Spleen (tissue), 13 donors: ENCODE measurements at places on chromosomes 4 and X. TPM values are rescaled to one million over a fixed set of nuclear protein-coding genes. Genes with fewer than 3 reads are reported as not detected.
A peak's percentile ranks its signal among the peaks of the same experiment; 100 is the strongest.

DNA sequence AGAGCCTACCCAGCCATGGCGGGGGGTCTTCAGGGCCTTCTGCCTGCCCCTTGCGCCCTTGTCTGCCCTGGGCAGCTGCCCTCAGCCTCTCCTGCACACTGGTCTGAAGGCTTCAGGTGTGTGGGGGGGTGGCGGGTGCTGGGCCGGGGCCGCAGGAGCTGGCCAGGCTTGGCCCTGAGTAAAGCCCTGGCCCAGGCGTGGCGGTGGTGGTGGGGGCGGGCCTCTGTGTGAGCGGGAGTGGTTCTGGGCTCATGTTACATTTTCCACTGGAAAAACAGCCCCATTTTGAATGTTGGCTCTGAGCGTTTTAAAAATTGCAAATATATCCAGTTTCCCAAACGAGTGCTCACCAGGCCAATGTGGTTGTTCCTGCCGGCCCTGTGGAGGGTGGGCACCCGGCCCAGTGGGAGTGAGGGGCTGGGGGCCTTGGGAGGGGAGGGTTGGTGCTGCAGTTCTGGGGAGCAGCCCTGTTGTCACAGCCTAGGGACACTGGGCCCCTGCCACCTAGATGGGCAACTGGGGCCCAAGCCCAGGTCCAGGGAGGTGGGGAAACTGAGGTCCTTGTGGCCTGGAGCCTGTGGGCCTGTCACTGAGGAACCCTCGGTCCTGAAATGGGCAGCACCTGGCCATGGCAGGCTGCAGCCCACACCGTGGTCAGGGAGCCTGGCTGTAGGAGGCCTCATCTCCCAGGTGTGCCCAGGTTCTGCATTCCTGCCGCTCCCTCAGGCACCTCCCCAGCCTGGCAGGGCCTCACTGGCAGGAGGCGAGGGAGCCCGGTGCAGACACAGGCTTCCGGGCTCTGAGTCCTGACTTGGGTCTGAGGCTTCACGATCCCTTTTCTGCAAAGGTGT, 28.3 kb downstream of the FGFRL1 start:
- H3K4me1 ChIP-seq: no peaks in the 10 kb centered on the region
- peaks cover 38% of the 10 kb centered on the region for H3K27me3 ChIP-seq
- H3K4me3 ChIP-seq: no peak overlapping the region
- no peak for DNase-seq
- H3K27ac ChIP-seq: no peak overlapping the region

GRCh38 chr4:172514011-172514410, 654.6 kb upstream of the GALNT7 start:
- no peak overlapping the region for H3K27ac ChIP-seq
- DNase-seq: no peak

AFAP1 gene
- polyA plus RNA-seq: 1.6 TPM

CDS1 gene
- 0.15 TPM for polyA plus RNA-seq

PCDH18 gene
- 0.82 TPM for polyA plus RNA-seq

GRCh38 chr4:170110285-170110672, 20.5 kb upstream of the AADAT start:
- H3K4me3 ChIP-seq: no peak overlapping the region
- DNase-seq: no peak
- no peaks in the 10 kb centered on the region for H3K36me3 ChIP-seq

- no peak overlapping the region for H3K4me3 ChIP-seq
- no peaks in the 10 kb centered on the region for H3K4me1 ChIP-seq
- H3K36me3 ChIP-seq: no peaks in the 10 kb centered on the region
- H3K27ac ChIP-seq: no peak overlapping the region
- no peak for DNase-seq
Observed at GRCh38 chrX:23435108-23435507, 100.5 kb downstream of the PTCHD1 start.

DNA sequence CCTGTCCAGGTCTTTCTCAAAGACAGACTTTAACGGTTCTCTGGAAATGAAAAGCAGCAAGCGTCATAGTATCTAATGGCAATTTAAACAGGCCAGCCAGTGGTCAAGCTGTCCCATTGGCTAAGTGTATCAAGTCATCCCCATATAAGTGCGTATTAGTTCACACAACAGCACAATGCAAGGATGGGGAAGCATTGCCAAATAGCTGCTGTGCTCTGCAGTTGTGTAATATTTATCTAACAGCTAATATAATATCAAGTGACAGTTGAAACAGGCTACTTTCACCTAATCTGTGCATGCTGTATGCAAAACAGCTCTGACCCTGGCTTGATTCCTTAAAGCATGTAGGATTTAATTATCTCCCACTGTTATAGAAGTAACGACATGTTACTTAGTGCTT, 134.8 kb upstream of the PPARGC1A start:
- DNase-seq: no peak
- H3K27me3 ChIP-seq: no peaks in the 10 kb centered on the region
- no peaks in the 10 kb centered on the region for H3K36me3 ChIP-seq
- H3K27ac ChIP-seq: no peak overlapping the region

GRCh38 chr4:102477657-102478056, 23.5 kb upstream of the NFKB1 start:
- H3K27ac ChIP-seq: no peak overlapping the region
- H3K27me3 ChIP-seq: no peaks in the 10 kb centered on the region
- H3K4me1 ChIP-seq: no peaks in the 10 kb centered on the region
- H3K36me3 ChIP-seq: no peaks in the 10 kb centered on the region
- H3K4me3 ChIP-seq: no peak overlapping the region

- DNase-seq: no peak
- H3K27ac ChIP-seq: no peak within 1 kb of the TSS
- peak within 1 kb of the TSS; percentile 72 for H3K4me3 ChIP-seq
Observed at GRCh38 chr4:4386736-4387392, at the start of gene NSG1. Gene NSG1, plus strand, starts transcription at chr4:4387102. Its CDS starts 528 bp downstream, at chr4:4387630.

- DNase-seq: no peak
- H3K4me3 ChIP-seq: no peak overlapping the region
- peaks cover 14% of the 10 kb centered on the region for H3K4me1 ChIP-seq
- peaks cover 85% of the 10 kb centered on the region for H3K36me3 ChIP-seq
Observed at GRCh38 chr4:57020467-57021101, 41.9 kb downstream of the POLR2B start.

DCAF8L2 gene
- not detected for polyA plus RNA-seq

DNA sequence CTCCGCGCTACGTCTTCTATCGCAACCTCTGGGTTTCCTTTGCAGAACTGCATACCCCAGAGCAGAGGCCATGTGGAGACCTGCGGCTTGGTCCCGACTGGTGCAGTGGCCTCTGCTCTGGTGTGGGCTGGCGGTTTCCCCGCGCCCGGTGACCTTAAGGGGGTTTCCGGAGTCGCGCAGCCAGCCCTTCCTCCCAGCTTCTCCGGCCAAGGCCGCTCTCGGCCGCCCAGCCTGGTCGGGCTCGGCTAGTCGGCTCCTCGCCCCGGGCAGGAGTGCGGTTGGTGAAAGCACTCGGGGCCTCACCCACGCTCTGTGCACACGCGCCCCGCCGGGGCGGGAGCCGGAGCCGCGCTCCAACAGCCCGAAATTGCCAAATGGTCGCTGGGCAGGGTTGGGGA, 84.9 kb downstream of the BCOR start:
- peak overlapping the region; percentile 80 for H3K27ac ChIP-seq
- peak; percentile 88 for DNase-seq
- peaks cover 47% of the 10 kb centered on the region for H3K27me3 ChIP-seq
- no peaks in the 10 kb centered on the region for H3K36me3 ChIP-seq
- no peaks in the 10 kb centered on the region for H3K4me1 ChIP-seq

- H3K4me3 ChIP-seq: no peak overlapping the region
- DNase-seq: peak; percentile 41
- H3K27ac ChIP-seq: no peak overlapping the region
- peaks cover 17% of the 10 kb centered on the region for H3K36me3 ChIP-seq
Observed at GRCh38 chr4:8245884-8246833, 23.4 kb upstream of the HTRA3 start.

DNA sequence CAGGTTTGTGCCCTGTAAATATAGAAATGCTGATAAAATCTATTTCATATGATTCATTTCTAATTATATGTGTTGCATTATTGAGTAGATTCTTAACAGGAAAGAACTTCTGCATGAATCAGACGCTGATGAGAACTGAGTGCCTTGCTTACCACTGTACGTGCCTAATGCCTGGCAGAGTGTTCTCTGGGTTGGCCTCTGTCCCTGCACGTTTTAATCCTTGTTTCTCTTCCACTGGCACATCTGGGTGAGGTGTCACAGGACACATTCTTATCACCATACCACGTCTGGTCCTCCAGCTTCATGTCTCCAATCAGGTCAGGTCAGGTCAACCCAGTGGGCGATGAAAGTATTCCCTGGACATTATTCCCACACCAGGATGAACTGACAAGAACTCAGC, 53.6 kb downstream of the KLF3 start:
- H3K4me3 ChIP-seq: no peak overlapping the region
- no peak overlapping the region for H3K27ac ChIP-seq
- no peaks in the 10 kb centered on the region for H3K4me1 ChIP-seq
- H3K27me3 ChIP-seq: no peaks in the 10 kb centered on the region

DNA sequence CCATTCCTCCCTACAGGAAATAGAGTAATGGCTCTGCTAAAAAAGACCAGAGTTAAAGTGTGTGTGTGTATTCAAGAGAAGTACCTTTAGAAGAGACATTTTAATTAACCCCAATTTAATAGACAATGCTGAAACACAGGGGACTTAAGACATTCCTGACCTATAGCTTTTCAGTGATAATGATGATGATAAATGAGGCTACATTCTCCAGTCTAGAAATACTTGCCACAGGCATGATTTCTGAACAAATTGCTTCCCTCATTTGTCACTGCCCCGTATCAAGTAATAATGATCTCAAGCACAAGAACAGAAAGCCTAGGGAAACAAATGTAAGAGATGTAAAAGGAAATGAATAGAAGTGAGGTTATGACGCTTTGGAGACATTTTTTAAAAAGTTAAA, 117.1 kb downstream of the UNC5C start:
- H3K4me3 ChIP-seq: no peak overlapping the region
- H3K36me3 ChIP-seq: no peaks in the 10 kb centered on the region
- no peak overlapping the region for H3K27ac ChIP-seq
- no peak for DNase-seq

DNA sequence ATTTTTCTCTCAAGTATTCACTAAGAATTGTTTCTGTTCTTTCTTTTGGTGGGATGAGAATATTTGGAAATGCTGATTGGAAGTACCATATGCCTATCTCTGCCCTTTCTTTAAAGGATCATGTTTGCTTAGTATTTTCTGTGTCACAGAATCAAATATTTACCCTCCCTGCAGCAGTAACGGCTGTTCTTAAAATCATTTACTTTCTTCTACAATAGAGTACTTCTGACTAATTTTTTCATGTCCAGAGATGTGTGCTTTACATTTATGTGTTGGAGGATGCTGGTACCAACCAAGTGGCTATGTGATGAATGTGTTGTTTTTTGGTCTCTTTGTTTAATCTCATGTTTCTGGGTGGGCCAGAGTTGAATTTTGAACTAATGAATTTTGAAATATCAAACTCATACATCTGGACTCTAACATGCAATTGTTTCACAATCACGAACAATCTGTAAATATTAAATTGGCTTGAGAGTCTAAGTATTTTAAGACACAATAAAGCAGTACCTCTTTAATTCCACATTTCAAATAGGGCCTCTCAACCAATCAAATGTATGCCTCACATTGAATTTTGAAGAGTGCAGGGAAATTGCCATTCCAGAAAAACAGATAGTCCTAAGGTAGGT, 59.4 kb upstream of the ARSJ start:
- H3K4me1 ChIP-seq: no peaks in the 10 kb centered on the region
- no peak overlapping the region for H3K27ac ChIP-seq
- no peak for DNase-seq
- H3K4me3 ChIP-seq: no peak overlapping the region

DNA sequence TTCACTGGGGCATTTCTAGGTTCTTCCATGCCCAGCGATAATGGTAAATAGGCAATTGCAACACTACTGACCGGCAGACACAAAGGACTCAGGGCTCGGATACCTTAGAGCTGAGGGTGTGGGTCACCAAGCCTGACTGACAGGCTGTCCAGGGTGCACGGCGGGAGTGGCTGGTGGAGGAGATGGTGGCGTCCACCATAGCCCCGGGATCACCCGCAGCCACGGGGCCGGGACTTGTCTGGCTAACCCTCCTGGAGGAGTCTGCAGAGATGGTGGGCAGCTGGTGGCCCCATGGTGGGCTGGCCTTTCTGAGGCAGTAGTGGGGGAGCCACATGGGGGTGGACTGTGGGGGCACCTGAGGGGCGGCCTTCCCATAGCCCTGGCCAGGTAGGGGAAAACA, 11.7 kb upstream of the ABLIM2 start:
- H3K36me3 ChIP-seq: no peaks in the 10 kb centered on the region
- H3K27me3 ChIP-seq: no peaks in the 10 kb centered on the region
- no peak overlapping the region for H3K27ac ChIP-seq
- H3K4me1 ChIP-seq: peaks cover 43% of the 10 kb centered on the region
- no peak overlapping the region for H3K4me3 ChIP-seq

- H3K27me3 ChIP-seq: no peaks in the 10 kb centered on the region
- H3K4me1 ChIP-seq: peaks cover 7% of the 10 kb centered on the region
- no peak overlapping the region for H3K27ac ChIP-seq
- H3K36me3 ChIP-seq: no peaks in the 10 kb centered on the region
- no peak for DNase-seq
Observed at GRCh38 chrX:20225488-20225833, 41.2 kb downstream of the RPS6KA3 start.

- H3K27ac ChIP-seq: peak overlapping the region; percentile 99
- H3K4me1 ChIP-seq: peaks cover 37% of the 10 kb centered on the region
- H3K4me3 ChIP-seq: no peak overlapping the region
- H3K27me3 ChIP-seq: no peaks in the 10 kb centered on the region
- DNase-seq: no peak
Observed at GRCh38 chr4:54067166-54067565, 2.8 kb upstream of the CHIC2 start.

PRKG2 gene
- polyA plus RNA-seq: 0.14 TPM

STOX2 gene
- 0.53 TPM for polyA plus RNA-seq
